ENCODE measurements at places on chromosomes 5 and 9. TPM values are rescaled to one million over a fixed set of nuclear protein-coding genes. Genes with fewer than 3 reads are reported as not detected.

ALDOB gene
- 4.7 TPM for total RNA-seq

CDKN2B gene
- 68.7 TPM for total RNA-seq

EGFL7 gene
- 155 TPM for total RNA-seq

TERT gene
- total RNA-seq, result not detected

KCNMB1 gene
- total RNA-seq, result 0.93 TPM

ACOT12 gene
- not detected for total RNA-seq
